ENCODE measurements at places on chromosomes 12 and 14.

DNA sequence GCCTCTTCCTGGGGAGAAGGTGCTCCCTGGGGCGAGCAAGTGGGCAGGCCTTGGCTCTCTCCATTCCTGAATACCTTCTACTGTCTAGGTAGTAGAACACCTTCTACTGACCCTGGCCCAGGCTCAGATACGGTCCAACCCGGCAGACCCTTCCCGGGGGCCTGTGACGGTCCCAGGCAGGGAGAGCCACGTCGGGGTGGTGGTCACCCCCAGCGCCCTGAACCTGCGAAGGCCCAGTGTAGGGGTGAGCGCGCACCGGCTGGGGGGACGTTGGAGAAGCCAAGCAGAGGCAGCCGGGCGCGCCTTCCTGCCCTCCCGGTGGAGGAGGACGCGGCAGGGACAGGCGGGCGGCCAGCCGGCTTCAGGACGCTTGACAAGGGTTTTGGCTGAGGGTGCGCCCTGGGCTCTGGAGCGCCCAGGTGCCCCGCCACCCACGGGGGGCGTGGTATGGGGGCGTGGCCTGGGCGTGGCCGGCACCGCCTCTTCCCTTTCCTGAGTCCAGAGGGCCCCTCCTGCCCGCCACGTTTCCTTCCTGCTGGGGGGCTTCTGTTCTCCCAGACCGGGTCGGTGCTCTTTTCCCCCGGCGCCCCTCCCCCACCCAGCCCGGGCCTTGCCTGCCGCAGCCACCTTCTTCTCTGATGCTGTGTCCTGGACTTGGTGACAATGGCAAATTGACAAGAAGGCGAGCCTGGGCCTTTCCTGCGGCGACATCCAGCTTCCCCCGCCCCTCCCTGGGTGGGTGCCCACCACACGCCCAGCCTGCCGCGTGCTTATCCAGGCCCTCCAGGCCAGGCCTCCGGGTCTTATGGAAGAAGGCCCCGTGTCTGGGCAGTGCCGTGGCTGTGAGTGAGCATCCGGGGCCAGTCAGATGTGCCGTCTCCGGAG, 24.5 kb upstream of the PPP1R13B start:
- no peak for DNase-seq

GRCh38 chr14:24054646-24055045, 2.8 kb downstream of the CARMIL3 start:
- DNase-seq: no peak

GRCh38 chr12:25503666-25504065, 49.4 kb downstream of the LMNTD1 start:
- no peak for DNase-seq

GRCh38 chr14:89089330-89089729, 264.9 kb downstream of the TTC8 start:
- no peak for DNase-seq

- DNase-seq: no peak
These were observed 292.7 kb upstream of the G2E3 start for GRCh38 chr14:30266290-30266689.

GRCh38 chr14:72640911-72641485, 252.9 kb downstream of the DPF3 start:
- no peak for DNase-seq

DNA sequence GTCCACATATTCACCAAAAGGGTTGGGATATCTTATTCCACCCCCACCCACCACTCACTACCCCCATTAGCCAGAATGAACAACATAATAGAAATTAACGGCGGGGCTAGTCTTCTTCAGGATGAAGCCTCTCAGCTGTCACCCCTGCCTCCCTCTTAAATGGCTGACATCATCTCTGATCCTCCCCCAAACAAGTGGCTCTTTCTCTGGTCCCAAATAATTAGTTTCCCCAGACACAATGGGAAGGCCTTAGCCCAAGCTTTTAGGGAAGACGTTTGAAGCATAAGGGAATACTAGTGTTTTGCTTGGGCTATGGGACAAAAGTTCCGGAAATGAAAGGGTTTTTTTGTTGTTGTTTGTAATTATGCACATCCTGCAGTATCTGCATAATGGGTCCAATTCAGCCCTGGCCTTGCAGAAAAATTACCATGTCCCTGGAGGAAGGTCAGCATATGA, 13.8 kb downstream of the STON2 start:
- DNase-seq: no peak

GRCh38 chr14:75184492-75184891, 8.1 kb upstream of the TMED10 start:
- DNase-seq: no peak

GRCh38 chr12:92769124-92769901, 66.5 kb downstream of the PLEKHG7 start:
- no peak for DNase-seq

DNA sequence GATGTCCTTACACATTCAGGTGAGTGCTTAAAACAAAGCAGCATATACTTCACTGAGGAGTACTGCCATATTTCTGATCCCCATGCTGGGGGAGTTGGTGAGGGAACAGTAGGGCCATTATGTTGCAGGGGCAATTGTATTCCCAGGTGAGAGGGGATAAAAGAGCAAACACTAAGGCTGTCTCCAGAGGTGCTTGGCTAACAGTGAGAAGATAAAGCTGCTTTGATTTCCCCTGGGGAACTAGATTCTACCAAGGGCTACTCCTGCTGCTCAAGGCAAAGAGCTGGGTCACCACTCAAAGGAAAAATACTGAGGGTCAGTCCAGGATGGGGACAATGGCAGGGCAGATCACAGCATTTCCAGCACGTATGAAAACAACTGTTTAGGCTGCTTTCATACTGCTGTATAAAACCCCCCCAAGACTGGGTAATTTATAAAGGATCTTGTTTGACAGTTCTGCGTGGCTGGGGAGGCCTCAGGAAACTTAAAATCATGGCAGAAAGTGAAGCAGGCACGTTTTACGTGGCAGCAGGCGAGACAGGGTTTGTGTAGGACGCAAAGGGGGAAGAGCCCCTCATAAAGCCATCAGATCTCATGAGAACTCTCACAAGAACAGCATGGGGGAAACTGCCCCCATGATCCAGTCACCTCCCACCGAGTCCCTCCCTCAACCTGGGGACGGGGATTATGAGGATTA, 47.8 kb upstream of the OR5AU1 start:
- no peak for DNase-seq

DNA sequence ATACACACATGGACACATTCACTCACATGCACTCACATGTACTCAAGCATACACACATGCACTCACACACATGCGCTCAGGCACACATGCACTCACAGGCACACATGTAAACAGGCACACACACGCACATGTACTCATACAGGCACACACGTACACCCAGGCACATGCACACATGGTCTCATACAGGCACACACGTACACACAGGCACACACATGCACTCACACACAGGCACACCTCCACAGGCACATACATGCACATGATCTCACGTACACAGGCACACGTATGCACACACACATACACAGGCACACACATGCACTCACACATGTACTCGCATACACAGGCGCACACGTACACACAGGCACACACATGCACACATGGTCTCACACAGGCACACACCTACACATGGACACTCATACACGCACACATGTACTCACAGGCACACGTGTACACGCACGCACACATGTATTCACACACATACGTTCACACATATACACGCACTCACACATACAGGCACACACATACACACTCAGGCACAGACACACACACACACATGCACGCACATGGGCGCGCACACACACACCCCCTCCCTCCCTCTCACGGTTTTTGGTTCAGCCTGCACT, 138.9 kb downstream of the CACNA1C start:
- DNase-seq: no peak

DNA sequence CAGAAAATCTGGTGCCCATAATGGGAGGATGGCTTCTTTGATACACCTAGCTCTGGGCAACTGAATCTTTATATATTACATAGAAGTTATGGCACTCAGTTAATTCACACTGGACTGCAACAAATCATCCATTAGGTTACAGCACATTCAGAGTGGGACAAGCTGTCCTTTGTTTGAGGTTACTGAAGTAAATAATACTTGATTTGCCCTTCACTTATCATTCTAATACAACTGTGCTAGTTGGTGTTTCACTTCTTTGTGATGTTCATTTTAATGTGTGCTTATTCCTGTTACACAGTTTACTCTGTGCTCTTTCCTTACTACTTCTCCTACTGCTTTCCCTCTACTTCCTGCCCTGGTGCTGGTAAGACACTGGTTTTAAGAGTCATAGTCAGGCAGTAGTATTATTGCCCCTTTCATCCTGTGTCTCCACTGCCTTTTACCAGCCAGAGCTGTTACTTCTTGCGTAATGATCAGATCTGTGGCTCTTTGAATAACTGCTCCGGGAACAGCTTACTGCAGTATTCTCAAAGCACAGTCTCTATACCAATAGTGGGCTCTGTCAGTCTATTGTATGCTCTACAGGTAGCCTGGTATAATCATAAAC, 36.4 kb upstream of the GXYLT1 start:
- DNase-seq: no peak

DNA sequence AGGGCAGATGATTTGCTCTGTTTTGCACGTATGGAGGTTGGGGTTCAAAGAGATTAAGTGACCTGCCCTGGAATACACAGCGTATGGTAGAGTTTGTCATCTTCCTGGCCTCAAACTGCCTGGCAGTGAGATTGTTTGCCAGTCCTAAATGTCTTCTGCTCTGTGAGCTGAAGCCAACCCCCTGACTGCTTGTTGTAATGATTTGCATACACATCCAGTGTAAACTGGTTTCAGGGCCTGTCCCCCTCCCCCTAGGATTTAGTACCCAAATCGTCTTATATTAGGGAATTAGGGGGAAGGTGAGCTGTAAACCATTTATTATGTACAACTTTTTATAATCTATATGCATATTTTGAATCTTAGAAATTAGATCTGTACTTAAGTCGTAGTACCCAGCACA, 38.4 kb downstream of the AKAP3 start:
- DNase-seq: no peak

- DNase-seq: no peak
These were observed 74.6 kb downstream of the GLRX5 start for GRCh38 chr14:95609398-95609990.

DNA sequence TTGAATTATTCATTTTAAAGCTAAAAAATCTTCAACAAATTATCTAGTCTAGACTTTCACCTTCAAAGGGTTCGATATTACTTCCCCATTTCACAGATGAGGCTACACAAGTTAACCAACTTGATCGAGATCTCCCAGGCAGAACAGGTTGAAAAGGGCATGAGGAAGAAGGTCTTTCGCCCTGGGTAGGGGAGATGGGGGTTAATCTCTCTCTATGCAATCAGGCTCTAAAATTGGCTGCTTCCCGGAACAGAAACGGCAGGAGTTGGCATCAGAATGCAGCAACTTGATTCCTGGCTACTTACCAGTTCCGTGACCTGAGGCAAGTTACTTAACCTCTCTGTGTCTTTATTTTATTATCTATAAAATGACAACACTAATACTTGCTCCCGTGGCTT, 2.4 kb upstream of the CISTR start:
- DNase-seq: no peak

GRCh38 chr14:103089386-103090335, 4.9 kb upstream of the EXOC3L4 start:
- DNase-seq: no peak

DNA sequence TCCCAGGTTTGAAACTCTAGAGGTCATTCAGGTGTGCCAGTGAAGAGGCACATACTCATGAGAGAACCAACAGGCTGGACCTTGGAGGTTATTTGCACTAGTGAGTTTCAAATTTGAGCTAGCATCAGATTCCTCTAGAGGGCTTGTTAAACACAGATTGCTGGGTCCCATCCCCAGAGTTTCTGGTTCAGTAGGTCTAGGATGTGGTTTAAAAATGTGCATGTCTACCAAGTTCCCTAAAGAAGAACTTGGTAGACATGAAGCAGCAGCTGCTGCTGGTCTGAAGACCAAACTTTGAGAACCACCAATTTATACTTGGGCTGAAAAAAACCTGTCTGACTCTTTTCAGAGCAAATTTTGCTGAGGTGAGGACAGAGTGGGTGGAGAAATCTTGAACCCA, 61.7 kb downstream of the SUSD6 start:
- DNase-seq: no peak

DNA sequence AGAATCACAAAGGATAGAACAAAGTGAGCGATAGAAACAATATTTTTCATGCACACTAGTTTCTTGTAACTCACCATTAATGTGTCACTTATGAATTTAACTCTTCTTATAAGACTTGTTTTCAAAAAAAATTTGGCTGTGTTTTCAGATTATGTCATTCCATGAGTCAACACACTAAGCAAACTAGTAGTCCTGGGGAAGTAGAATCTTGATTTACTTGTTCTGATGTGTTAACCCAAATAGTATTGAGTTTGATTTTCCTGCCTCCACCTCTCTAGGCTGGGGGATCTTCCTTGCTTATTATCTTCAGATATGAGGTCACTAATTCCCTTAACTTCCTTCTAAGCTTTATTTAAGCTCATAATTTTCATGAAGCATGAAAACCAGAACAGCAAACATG, 151.0 kb upstream of the SEL1L start:
- no peak for DNase-seq

- DNase-seq: no peak
These were observed 1599.6 kb upstream of the TMEM132C start for GRCh38 chr12:126667339-126667738.

DNA sequence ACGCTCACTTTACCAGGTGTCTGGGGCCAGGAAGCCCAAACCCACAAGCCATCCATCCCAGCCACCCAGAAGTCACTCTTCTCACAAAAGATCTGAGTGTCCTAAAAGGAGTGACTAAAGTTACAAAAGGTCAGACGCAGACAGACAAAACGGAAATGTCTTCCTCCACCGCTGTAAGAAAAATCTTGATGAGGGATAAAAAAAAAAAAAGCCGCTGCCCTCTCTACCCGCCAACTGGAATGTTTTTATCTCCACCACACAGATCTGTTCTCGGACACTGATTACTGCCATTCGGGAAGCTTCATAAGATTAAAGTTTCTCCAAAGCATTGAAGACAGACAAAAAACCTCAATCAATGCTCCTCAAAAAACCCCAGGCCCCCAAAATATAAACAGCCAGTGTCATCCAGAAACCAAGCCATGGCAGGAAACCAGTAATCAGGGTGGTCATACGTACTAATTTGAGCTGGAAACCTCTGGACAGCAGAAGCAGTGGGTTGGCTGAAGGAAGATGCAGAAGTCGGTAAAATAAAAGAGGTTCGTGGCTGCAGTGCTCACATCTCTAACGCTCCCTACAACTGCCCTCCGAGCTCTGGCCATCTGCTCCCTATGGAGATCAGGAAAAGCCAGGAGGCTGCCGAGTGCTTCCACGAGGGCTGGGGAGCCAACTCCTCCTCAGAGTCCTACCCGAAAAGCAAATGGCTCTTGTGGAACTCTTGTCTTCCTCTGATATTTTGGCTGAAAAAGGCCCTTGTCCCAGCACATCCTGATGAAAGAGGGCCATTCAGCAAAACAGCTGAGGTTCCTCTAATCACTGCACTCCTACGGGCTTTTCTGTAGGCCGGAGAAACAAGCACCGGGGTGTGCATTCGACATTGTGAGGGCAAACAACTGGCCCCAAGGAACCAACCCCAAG, 30.3 kb downstream of the SSH1 start:
- no peak for DNase-seq

GRCh38 chr12:22536346-22536945, 7.9 kb downstream of the C2CD5 start:
- no peak for DNase-seq
